ENCODE measurements at places on chromosomes 12 and 14. TPM values are rescaled to one million over a fixed set of nuclear protein-coding genes. Genes with fewer than 3 reads are reported as not detected.

GRCh38 chr14:77033622-77034589 is 5.4 kb upstream of the IRF2BPL start:
- DNase-seq = peak; percentile 90

- DNase-seq = no peak
Observed at GRCh38 chr12:77549383-77550128, 281.1 kb upstream of the NAV3 start.

DNA sequence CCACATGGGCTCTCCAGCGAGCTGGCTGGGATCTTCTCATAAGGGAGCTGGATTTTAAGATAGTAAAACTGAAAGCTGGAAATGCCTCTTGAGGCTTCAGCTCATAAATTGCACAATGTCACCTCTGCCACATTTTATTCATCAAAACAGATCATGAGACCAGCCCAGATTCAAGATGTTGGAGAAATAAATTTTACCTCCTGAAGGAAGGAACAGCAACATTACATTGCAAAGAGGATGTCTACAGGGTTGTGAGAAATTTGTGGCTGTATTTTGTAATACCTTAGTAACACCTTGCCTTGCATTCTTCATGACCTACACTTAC is 43.1 kb upstream of the KRR1 start:
- DNase-seq = no peak

DNA sequence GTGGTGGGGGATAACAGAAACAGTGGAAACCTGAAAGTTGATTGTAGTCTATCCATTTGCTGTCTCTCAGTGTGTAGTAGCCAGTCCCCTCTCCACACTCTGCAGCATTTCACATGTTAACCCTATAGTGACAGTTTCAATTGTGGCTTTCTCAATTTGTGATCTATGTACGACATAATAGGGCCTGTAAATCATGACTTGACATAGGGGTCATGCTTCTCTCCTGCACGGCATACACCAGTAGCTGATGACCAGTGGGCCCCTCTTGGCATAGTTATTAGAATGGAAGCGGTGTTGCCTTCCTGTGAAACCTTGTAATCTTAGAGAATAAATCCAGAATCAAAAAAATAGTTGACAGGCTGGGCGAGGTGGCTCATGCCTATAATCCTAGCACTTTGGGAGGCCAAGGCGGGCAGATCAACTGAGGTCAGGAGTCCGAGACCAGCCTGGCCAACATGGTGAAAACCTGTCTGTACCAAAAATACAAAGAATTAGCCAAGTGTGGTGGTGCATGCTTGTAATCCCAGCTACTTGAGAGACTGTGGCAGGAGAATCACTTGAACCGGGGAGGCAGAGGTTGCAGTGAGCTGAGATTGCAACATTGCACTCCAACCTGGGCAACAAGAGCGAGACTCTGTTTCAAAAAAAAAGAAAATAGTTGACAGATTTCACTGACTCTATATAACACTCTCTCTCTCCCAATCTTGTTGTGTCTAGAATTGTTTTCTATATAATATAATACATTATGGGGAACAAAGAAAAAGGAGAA is 44.6 kb upstream of the VSX2 start:
- DNase-seq = no peak

- no peak for DNase-seq
Observed at GRCh38 chr14:58912799-58913432, 275.2 kb downstream of the DACT1 start.

DNA sequence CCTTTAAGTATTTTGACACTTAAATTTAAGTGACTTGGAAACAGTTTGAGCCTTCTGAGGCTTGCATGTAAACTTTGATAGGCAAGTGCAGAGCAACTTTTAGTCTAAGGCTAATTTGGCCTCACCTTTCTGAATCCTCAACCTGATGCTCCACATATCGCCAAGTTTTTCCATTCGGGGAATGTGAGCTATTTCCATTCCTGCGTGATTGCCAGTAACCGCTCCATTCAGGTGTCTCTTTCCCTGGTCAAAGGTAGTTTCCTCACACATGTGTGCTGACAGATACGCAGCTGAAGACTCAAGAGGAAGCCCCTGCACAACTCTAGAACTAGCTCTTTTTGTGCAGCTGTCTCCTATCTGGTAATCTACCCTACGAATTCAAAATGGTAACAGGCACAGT is 25.4 kb upstream of the FUT8 start:
- no peak for DNase-seq

DNA sequence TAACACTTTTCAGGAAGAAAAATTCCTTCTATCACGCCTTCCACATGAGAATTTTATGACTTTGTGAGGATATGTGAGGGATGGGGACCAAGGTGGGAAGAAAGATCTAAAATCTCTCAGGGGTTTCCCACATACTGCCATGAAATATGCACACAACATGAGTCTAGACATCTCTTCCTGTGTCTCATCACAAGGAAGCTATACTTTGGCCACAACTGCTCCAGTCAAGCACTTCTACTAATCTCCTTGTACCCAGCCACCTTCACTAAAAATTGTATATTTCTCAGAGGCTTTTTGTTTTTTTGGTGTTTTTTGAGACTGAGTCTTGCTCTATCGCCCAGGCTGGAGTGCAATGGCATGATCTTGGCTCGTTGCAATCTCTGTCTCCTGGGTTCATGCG is 3.2 kb downstream of the OSBPL8 start:
- no peak for DNase-seq

- DNase-seq = no peak
Observed at GRCh38 chr12:113322343-113322742, 12.6 kb downstream of the SLC8B1 start.

DNA sequence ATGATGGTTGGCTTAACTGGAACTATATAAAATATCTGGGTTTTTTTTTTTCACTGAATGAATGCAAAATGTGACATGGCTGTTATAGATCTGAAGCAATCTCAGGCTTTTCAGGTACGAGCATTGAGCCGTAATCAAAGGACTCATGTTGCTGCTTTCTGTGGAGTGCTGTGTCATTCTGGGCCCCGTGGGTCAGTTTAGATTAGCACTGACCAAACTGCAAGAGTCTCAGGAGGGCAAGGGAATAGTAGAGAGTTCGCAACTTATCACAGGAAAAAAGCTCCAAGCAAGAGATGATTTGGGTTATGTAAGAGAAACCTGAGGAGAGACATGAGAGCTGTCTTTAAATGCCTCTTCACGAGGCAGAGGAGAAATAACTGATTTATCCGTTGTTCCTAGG is 59.1 kb downstream of the UBR7 start:
- no peak for DNase-seq

DNA sequence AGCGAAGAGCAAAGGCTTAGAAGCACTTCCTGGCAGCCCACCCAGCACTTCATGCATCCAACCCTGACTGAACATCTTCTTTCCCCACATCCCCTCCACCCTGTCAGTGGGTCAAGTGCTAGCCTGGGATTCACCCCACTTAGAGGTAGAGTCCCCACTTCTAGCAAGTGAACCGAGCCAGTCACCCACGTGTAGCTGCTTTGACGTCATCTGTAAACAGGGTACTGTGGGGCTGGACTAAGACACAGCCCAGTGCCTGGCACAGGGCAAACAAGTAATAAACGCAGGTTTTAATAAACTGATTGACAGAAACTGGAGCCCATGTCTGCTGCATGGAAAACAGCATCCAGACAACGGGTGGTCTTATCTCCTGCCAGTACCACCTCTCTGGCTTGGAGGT is 61.7 kb downstream of the ITPK1 start:
- DNase-seq = no peak

GRCh38 chr14:100173353-100173752 is 13.9 kb upstream of the DEGS2 start:
- DNase-seq = no peak

- DNase-seq = no peak
Observed at GRCh38 chr12:39269492-39269891, 173.4 kb downstream of the KIF21A start.

GRCh38 chr14:86858031-86858430 is 1135.0 kb downstream of the GALC start:
- DNase-seq = peak; percentile 14

- no peak for DNase-seq
Observed at GRCh38 chr14:22737052-22737451, 29.4 kb upstream of the OXA1L start.

DNA sequence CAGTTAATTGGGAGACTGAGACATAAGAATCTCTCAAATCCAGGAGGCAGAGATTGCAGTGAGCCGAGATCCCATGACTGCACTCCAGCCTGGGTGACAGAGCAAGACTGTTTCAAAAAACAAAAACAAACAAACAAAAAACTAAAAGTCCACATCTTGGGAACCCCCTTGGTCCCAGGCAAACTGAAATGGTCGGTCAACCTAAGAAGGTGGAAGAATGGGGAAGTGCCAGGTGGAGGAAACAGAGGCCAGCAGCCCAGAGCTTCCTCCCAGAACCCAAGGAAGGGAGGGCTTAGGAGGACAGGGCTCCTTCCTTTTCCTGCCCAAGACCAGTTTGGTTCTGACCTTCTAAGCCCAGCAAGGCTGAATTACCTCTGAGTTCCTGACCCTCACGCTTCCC is 121.0 kb upstream of the FUT8 start:
- DNase-seq = no peak

- no peak for DNase-seq
Observed at GRCh38 chr12:77062846-77063461, 2.4 kb downstream of the E2F7 start.

DNA sequence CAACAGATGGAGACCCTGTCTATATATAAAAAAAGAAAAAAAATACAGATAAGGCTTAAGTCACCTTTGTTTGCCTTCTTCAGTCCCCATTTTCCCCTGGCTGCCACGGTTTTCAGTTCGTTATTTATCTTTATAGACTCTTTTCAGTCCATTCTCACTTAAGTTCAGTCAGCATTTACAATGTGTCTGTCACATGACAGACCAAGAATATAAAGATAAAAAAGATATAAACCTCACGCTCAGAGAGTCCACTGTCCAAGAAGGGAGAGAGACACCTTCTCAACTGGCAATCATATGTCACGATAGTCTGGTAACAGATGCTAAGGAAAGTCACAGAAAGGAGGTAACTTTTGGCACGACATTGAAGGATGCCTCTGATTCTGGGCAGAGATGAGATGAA is 13.4 kb upstream of the POLR3B start:
- no peak for DNase-seq

GRCh38 chr12:79678306-79678705 is 12.5 kb downstream of the PAWR start:
- no peak for DNase-seq

DNA sequence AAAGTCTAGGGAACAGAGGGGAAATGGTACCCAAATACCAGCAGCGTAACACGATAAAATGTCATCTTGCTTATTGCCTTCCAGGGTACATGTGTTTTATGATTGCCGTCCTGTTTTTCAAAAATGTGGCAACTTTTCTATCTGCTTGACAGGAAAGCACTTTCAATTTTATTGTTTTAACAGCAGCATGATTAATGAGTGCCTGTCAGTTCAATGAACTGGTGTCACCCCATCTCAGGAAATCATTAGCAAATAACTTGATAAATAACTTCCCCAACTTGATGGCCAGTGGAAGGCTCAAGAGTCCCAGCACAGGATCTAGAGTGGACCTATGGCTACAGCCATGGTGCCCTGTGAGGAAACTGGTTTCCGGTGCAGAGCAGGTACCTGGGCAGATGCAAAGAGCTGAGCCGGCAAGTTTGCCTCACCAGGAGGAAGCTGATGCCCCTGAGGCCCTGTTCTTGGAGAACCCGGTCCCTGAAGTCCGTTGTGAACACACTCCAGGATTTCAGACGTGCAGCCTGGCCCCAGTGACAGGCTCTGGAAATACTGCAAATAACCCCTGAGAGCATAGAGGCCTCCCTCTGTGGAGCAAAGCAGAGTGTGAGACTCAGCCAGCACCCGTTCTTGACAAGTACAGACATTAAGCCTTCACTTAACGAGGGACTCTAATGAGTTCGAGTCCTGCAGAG is 173.5 kb upstream of the SFSWAP start:
- no peak for DNase-seq

GRCh38 chr14:69012256-69012953 is 33.3 kb upstream of the ACTN1 start:
- DNase-seq = no peak

DNA sequence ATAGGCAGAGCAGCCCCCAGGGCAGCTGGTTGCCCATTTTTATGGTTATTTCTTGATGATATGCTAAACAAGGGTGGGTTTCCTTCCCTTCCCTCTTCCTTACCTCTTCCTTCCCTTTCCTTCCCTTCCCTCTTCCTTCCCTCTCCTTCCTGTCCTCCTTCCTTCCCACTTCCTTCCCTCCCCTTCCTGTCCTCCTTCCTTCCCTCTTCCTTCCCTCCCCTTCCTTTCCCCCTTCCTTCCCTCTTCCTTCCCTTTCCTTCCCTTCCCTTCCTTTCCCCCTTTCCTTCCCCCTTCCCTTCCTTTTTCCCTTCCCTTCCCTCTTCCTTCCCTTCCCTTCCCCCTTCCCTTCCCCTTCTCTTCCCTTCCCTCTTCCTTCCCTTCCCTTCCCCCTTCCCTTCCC is 87.7 kb downstream of the MAP1LC3B2 start:
- no peak for DNase-seq

GRCh38 chr12:92502417-92503028 is 200.3 kb upstream of the PLEKHG7 start:
- DNase-seq = peak; percentile 26

DNA sequence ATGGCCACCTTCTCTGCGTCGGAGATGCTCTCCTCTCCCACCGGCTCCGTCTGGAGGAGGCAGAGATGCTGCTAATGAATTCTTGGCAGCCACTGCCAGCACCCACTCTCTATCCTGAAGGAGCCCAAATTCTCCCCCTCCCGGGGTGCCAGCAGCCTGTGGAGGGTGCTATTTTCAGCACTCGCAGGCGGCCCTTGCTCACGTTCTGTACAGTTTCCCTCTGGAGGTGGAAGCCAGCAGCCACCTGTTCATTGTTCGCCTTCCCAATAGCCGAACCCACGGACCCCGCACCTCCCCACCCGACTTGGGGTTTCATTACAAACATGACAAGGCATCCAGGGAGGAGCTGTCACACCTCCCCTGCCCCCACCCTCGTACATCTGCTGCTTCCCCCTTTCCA is 27.8 kb downstream of the SNRNP35 start:
- DNase-seq = no peak

DNA sequence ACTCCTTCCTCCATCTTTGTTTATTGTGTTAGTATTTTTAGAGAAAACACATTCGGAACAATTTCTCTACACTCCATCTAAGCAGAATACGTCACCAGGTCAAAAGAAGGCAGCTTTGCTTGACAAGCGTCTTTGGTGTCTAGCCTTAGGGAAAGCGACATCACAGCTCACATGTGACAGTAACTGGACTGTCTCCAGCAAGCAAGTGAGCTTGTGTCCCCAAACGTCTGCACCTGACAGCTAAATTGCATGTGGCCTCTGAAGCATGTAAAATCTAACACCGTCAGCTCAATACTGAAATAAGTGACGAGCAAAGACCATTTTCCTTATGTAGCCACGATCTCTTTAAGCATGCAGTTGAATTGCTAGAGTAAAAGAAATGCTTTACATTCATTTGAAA is 509.8 kb downstream of the GLT1D1 start:
- no peak for DNase-seq

The KRT80 gene
- 1.8 TPM for total RNA-seq

The DPF3 gene
- total RNA-seq = 3.9 TPM

The JDP2 gene
- total RNA-seq = 77.5 TPM

The ANO2 gene
- 11.3 TPM for total RNA-seq

The ADGRD1 gene
- 85.6 TPM for total RNA-seq

The KRT1 gene
- 0.82 TPM for total RNA-seq

The MRPL51 gene
- 123 TPM for total RNA-seq

The CFAP54 gene
- 15.5 TPM for total RNA-seq

The LRCOL1 gene
- total RNA-seq = 1.8 TPM

The CLEC1B gene
- 2.2 TPM for total RNA-seq

The PLEKHG7 gene
- 6.1 TPM for total RNA-seq

The TSPAN31 gene
- 61.1 TPM for total RNA-seq

The UNC79 gene
- 0.94 TPM for total RNA-seq
